ENCODE measurements at places on chromosomes 3 and 15. TPM values are rescaled to one million over a fixed set of nuclear protein-coding genes. Genes with fewer than 3 reads are reported as not detected.

The PLCL2 gene
- total RNA-seq = 0.85 TPM

The RIOX2 gene
- total RNA-seq = 25.9 TPM

The GOLGA8O gene
- total RNA-seq = not detected

The MEGF11 gene
- total RNA-seq = not detected

The ZSCAN29 gene
- 12.8 TPM for total RNA-seq
